SJSA1 (cell line): ENCODE measurements at places on chromosomes 12 and 14. TPM values are rescaled to one million over a fixed set of nuclear protein-coding genes. Genes with fewer than 3 reads are reported as not detected.
A peak's percentile ranks its signal among the peaks of the same experiment; 100 is the strongest.

DNA sequence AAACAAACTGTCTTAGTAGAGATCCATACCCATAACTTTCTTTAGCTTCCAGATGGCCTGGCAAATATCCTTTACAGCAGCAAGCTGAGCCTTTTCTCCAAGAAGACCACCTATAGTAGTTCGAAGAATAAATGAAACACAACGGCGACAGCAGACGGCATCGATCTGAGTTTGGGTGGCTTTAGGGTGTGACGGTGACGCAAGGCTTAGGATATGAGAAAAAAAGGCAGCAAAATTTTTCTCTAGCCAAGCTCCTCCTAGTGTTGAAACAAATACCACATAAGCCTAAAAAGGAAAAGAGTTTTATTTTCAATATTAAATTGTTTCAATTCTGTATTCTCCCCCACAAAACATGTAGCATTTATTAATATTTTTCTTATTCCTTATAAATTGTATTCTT lies 33.3 kb downstream of the HEATR5A start:
- H3K4me3 ChIP-seq, result no peak overlapping the region
- no peak for DNase-seq
- no peaks in the 10 kb centered on the region for H3K4me1 ChIP-seq
- peaks cover 11% of the 10 kb centered on the region for H3K36me3 ChIP-seq
- no peak overlapping the region for H3K27ac ChIP-seq

GRCh38 chr12:61412201-61412600 lies 848.0 kb upstream of the USP15 start:
- H3K27ac ChIP-seq, result no peak overlapping the region
- H3K4me3 ChIP-seq, result no peak overlapping the region

- H3K27ac ChIP-seq, result peak overlapping the region; percentile 63
- H3K36me3 ChIP-seq, result peaks cover 4% of the 10 kb centered on the region; the same call in 1 of the 2 replicates
- DNase-seq, result peak; percentile 86
- H3K4me3 ChIP-seq, result no peak overlapping the region
Observed at GRCh38 chr12:69534389-69534822, 50.9 kb upstream of the CCT2 start.

DNA sequence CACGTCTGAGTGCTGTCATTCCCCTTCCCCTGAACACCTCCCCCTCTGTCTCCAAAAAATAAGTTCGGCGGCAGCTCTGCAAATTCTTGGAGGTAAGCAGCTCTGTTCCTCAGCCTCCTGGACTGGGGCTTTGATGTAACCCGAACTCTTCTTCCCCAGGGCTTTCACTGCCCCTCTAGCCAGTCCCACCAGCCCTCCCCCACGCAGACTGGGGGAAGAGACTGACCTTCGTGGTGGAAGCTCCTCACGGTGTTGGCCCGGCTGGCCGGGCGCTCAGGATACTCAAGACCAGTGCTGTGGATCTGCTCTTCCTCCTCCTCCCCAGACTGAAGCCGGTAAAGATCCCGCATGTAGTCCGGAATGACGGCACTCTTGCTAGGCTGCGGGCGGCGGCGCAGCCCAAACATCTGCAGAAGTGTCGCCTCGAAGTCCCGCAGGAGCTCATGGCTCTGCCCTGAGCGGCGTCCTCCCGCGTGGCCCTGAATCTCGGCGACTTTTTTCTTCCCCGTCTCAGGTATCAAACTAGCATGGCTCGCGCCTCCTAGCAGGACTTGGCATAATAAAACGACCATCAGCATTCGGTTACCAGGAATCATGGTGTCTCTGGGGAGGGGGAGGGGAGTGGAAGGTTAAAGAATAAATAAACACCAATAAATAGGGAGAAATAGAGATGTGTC lies 4.9 kb downstream of the BMP4 start:
- H3K36me3 ChIP-seq, result no peaks in the 10 kb centered on the region
- no peak overlapping the region for H3K27ac ChIP-seq
- H3K4me1 ChIP-seq, result peaks cover 37% of the 10 kb centered on the region
- H3K4me3 ChIP-seq, result no peak overlapping the region
- peaks cover 33% of the 10 kb centered on the region for H3K27me3 ChIP-seq

DNA sequence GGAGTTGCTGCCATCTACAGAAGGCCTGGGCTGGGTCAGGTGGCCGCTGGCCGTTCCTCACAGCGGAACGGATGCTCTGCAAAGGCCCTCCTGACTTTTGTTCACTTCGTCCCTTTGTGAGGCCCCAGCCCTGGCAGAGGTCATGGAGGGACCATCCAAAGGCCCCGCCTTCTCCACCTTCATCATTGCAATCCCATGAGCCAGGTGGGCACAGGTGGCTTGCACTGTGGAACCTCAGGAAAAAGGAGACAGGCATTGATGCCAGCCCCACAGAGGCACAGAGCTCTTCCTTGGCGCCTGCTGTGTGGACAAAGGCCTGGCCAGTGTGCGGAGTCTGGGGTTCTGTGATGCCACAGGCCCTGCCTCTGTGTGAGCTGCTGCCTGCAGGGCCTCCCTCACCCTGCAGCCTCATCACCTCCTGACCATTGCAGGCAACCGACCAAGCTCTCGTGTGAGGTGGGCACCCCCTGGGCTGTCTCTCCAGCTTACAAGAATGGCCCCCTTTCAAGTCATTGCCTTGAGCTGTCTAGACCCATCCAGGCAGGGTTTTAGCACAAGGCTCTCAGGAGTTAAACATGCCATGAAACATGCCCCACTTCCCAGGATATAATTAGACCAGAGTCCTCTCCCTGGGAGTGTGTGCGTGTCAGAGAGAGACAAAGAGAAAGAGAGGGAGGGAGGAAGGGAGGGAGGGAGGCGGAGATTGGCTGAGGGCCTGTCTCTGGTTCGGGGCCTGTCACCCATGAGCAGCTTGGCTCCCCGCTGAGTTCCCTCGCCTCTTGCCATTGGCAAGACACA lies 19.3 kb downstream of the NFKBIA start:
- no peaks in the 10 kb centered on the region for H3K27me3 ChIP-seq
- H3K4me1 ChIP-seq, result peaks cover 31% of the 10 kb centered on the region
- H3K36me3 ChIP-seq, result no peaks in the 10 kb centered on the region
- peak overlapping the region; percentile 35 for H3K27ac ChIP-seq
- DNase-seq, result peak; percentile 88

DNA sequence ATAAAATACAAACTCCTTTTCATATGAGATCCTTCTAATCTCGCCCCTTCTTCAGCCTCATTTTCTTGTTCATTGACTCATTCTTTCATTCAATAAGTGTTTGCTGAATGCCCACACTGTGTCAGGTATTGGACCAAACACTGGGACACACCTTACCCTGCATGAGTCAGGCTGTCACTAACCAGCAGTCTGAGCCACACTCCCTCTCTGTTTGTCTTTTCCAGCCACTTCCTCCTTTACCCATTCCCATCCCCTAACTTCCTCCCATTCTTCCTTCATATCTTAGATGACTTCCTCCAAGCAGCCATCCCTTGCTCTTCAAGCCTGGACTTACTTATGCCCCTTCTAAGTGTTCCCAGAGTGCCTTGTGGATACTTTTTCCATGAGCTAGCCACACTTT lies 27.0 kb upstream of the HIF1A start:
- DNase-seq, result no peak
- no peaks in the 10 kb centered on the region for H3K36me3 ChIP-seq
- peaks cover 6% of the 10 kb centered on the region for H3K4me1 ChIP-seq
- H3K27me3 ChIP-seq, result no peaks in the 10 kb centered on the region
- no peak overlapping the region for H3K27ac ChIP-seq
- no peak overlapping the region for H3K4me3 ChIP-seq

DNA sequence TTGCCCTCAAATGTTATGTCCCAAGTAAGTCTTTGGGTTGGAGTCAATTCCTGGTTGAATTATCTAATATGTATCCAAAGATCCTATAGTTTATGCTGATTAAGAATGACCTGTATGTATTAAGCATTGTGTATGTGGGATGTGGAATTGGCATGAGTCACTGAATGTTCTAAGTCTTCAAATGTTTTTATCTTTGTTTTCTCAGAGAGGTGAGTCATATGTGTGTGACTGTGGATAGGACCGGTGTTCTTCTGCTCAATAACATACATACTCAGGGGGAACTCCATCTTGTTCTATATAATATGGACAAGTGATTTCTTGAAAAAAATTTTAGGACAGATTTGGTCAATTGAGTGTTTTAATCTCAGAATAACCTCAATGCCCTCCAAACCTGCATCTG lies 57.9 kb downstream of the NAV3 start:
- no peaks in the 10 kb centered on the region for H3K36me3 ChIP-seq
- peak; percentile 17 for DNase-seq
- H3K4me1 ChIP-seq, result peaks cover 5% of the 10 kb centered on the region; the same call in 1 of the 2 replicates

DNA sequence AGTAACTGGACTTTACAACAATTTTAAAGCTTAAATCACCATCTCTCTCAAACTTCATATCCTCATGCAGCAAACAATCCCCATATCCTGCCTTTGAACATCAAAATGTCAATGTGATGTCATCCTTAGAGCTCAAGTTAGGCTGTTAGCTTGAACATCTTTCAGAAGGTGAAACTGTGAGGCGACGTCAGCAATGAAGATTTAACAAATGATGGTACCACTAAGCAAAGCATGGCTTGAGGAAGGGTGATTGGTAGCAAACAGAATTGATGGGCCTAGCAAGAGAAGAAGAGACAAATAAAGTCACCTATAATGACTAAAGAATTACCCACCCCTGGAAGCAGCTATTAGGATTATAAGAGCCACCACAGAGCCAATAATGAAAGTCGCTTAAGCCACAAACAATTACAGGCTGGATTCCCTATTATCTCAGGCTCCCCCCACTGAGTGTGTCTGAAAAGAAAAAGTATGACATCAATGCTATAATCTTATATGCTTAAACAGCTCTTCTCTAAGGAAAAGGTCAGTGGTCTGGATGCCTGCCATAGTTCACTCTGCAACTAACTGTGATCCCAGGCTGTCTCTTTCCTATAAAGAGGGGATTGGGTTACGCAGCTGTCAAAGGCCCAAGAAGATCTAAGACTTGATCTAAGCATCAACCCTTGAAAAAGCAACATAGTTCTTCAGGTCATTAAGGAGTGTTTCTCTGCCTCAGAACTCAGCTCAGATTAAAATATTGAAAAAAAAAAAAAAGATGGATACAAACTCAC lies 18.1 kb downstream of the EGLN3 start:
- H3K27ac ChIP-seq, result no peak overlapping the region
- peaks cover 1% of the 10 kb centered on the region; the same call in 1 of the 2 replicates for H3K4me1 ChIP-seq
- DNase-seq, result no peak
- H3K36me3 ChIP-seq, result no peaks in the 10 kb centered on the region
- no peaks in the 10 kb centered on the region for H3K27me3 ChIP-seq
- no peak overlapping the region for H3K4me3 ChIP-seq

DNA sequence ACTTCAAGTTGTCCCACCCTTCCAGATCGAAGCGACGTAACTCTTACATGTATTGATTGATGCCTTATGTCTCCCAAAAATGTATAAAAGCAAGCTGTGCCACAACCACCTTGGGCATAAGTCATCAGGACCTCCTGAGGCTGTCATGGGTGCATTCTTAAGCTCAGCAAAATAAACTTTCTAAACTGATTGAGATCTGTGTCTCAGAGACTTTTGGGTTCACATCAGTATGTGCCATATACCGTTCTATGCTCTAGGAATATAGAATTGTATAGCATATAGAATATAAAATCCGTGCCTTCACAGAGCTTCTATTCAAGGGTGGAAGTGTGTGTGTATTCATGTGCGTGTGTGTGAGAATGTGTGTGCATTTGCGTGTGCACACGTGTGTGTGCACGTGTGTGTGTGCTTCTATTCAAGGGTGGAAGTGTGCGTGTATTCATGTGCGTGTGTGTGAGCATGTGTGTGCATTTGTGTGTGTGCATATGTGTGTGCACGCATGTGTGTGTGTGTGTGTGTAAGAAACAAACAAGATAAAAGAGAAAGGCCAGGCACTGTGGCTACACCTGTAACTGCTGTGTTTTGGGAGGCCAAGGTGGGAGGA lies 11.5 kb upstream of the STX2 start:
- H3K4me3 ChIP-seq, result no peak overlapping the region
- H3K27me3 ChIP-seq, result no peaks in the 10 kb centered on the region
- no peaks in the 10 kb centered on the region for H3K36me3 ChIP-seq
- no peak overlapping the region for H3K27ac ChIP-seq
- no peak for DNase-seq

DNA sequence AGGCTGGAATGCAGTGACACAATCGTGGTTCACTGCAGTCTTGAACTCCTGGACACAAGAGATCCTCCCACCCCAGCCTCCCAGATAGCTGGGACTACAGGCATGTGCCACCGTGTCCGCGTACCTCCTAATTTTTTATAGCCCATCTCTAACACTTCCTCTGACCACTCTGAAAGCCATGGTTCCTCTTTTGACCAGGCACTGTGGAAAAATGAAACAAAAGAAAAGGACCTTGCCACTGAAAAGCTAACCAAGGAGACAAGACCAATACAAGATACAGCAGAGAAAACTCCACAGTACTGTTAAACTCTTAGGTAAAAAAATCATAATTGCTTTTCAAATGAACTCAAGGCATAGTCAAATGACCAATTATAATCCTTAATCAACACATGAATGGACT lies 233.3 kb downstream of the NEDD1 start:
- H3K4me1 ChIP-seq, result no peaks in the 10 kb centered on the region
- H3K27ac ChIP-seq, result no peak overlapping the region
- H3K27me3 ChIP-seq, result no peaks in the 10 kb centered on the region
- no peak for DNase-seq

GRCh38 chr12:4829793-4830162 lies 79.9 kb upstream of the KCNA1 start:
- no peaks in the 10 kb centered on the region for H3K4me1 ChIP-seq
- H3K36me3 ChIP-seq, result no peaks in the 10 kb centered on the region
- no peak overlapping the region for H3K27ac ChIP-seq
- no peak for DNase-seq
- H3K27me3 ChIP-seq, result peaks cover 38% of the 10 kb centered on the region

DNA sequence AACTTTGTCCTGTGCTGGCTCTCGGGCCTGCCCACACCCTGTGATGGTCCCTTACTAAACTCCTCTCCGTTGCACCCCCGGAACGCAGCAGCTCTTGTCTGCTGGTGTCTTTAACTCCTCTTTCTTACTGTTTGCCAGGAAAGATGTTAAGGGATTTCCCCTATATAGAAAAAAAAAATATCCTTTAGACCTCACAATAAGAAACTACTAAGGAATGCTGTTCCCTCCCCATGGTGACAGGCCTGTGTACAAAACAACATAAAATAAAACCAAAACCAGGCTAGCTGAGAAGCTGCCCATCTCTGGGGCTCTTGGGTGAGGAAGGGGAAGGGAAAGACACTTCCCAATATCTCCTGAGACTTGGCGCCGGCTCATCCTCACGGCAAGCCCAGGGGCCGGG lies 95.4 kb downstream of the CHGA start:
- H3K4me1 ChIP-seq, result peaks cover 40% of the 10 kb centered on the region
- H3K27me3 ChIP-seq, result no peaks in the 10 kb centered on the region
- H3K4me3 ChIP-seq, result no peak overlapping the region
- DNase-seq, result peak; percentile 60
- H3K27ac ChIP-seq, result peak overlapping the region; percentile 62

PLA2G1B gene
- total RNA-seq, result not detected in 2 replicates

GPR68 gene
- total RNA-seq, result not detected in 2 replicates

PLEKHG3 gene
- total RNA-seq, result 34.6 and 79.5 TPM in 2 replicates
